ENCODE measurements at places on chromosomes 3 and 15.

DNA sequence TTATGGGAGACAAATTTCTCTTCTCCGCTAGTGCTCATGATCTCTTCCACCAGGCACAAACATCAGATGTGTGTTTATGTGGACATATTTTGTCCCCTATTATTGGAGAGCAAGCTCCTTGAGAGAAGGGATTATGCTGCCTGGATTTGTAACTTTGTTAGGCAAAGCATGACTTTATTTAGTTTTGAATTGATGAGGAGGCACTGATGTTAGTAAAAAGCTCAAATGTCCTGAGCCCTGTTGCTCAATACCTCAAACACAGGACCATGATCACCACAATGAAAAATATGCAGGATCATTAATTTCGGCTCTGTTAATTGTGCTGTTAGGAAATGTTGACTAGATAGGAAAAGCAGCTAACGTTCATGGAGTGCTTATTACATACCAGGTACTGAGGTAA is 29.1 kb downstream of the SCG5 start:
- DNase-seq = no peak

DNA sequence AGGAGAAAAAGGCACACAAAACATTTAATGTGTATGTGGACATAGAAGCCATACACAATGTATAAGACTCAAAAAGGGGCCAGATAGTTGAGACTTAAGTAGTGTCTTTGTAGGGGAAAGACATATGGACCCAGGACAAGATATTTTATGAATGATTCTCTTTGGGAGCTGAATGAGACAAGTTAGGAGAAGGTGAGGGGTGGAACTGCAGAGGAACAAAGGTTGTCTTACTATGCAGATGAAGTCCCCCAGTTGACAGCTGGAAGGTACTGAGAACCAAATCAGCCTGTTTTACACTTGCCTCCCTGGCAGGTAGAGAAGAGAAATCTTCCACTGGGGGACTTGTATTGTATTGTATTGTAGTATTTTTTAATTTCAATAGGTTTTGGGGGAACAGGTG is 14.9 kb upstream of the GCNT3 start:
- no peak for DNase-seq

DNA sequence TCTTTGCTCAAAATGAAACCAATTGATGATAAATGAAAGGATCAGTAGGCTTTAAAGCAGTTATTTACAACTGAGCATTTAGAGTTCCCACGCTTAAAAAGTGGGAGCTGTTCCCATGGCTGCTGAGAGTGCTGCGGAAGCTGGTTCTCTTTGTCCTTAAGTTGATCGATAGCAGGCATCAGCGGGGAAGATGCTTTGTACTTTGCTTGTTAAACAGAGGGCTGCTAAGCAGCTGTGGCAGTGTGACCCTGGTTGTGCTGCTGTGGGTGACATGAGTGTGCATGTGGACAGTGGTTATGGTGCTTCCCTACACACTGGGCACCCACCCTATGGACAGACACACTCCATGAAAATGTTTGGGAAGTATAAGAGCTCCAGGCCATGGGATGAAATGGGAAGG is 96.3 kb downstream of the PTPRG start:
- DNase-seq = no peak

DNA sequence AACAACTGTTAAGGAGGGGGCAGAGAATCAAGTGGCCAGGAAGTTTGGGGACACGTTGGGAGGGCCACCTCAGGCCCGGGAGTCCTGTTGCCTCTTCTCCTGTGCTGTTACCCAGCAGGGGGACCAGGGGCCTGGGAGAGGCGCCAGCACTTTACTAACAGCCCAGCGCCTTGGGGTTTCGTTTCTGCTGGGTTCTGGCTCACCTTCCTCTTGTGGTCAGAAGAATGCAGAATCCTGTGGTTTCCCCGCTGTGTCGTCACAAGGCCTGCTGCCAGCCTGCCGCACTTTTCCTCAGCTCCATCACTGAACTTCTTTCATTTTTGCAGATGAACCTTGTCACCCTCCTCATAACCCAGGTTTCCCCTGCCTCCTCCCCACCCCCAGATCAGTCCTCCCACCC is 67.7 kb downstream of the SLC30A4 start:
- peak; percentile 84 for DNase-seq
